ENCODE measurements at places on chromosomes 6 and 20.

DNA sequence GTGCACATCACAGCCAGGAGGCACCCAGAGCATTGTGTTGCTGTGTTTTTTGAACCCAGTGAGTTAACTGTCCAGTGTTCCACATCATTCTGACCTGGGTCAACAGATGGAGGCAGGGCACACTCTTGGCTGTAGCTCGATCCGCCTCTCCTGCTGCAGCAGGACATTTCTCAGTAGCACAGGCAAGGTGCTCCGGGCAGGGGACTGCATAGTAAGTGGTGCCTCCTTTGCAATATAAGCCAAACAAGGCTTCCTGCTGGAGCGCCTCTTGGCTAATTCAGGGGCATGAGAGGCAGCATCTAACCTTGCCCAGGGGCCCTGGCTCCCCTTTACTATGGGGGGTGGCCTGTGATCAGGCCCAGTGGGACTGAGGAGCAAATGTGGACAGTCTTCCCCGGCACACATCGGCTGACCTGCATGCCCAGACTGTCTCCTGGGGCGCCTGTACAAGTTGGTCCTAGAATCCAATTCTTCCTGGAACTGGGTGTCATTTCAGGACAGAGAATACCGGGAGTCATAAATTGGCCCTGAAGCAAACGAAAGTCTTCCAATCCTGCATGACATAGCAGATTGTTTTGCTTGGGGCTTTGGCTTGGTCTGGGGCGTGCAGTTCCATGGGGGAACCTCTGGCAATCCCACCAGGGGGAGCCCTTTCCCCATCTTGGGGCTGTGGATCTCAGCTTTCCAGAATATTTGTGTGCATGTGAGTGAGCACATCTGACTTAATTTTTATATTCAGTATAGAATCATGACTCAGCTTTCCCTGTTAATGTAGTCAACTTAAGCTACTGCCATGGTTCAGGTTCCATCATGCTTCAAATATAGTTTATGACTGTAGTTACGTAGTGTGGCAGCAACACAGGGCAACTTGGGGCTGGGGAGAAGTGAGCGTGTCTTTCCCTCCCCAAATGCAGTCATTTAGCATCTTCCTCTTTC is 56.0 kb upstream of the DDR1 start:
- DNase-seq = peak; percentile 54

DNA sequence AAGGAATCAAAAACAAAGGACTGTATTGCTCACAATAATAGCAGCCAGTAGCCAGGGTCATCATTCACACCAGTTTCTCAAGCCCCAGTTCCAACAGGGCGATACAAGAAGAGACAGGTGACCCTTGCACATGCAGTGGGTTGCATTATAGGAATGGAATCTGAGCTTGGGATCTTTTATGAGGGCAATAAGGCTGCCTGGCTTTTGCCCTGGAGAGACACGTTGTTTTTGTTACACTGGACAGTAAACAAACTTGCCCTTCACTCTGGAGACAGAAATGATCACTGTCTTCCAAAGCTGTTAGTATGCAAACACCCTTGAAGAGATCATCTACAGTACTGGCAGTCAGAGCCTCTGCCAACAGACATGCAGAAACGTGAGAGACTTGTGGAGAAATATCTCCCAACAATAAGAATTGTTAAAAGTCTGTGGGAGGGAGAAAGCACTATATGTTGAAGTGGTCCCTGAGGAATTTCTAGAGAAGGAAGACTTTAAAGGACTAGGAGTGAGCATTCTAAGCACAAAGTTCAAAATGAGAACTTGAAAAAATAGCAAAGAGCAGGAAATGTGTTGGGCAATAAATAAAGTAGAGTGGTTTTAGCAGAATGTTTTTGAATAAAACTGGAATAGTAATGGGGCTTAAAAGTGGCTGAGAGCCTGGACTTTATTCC is 6.2 kb upstream of the COL12A1 start:
- no peak for DNase-seq

GRCh38 chr20:24048024-24048611 is 59.5 kb upstream of the GGTLC1 start:
- peak; percentile 41 for DNase-seq

- DNase-seq = no peak
Observed at GRCh38 chr20:39691151-39691862, 729.2 kb downstream of the DHX35 start.

- DNase-seq = peak; percentile 42
Observed at GRCh38 chr6:106608080-106608668, 21.1 kb downstream of the RTN4IP1 start.

DNA sequence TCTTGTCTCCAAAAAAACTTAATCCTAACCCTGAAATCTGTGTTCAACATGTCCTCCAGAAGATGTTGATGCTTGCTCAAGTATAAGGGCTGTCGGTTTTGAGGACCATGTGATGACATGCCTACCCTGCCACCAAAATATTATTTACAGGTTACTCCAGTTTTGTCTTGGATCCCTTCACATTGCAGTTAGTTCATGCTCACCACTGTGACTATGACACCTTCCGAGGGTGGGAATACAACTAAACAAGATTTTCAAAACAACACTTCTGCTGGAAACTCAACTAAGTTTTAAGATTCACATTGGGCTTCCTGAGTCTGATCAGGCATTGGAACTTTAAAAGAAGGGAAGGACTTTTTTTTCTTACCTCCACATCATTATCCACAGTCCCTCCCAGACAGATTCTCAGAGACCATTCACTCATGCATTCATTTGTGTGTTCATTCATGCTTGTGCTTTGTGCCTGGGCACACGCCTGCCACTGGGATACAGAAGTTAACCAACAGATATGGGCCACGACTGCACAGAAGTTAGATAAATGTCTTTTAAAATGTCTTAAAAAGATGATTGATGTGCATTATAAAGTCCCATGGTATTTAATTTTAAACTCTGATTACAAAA is 118.7 kb upstream of the GJE1 start:
- DNase-seq = no peak

GRCh38 chr20:44643596-44644229 is 7.8 kb downstream of the ADA start:
- DNase-seq = peak; percentile 19

GRCh38 chr6:138291036-138291848 is 73.0 kb upstream of the PBOV1 start:
- DNase-seq = no peak

- no peak for DNase-seq
Observed at GRCh38 chr6:74851596-74851995, 354.3 kb downstream of the COL12A1 start.

DNA sequence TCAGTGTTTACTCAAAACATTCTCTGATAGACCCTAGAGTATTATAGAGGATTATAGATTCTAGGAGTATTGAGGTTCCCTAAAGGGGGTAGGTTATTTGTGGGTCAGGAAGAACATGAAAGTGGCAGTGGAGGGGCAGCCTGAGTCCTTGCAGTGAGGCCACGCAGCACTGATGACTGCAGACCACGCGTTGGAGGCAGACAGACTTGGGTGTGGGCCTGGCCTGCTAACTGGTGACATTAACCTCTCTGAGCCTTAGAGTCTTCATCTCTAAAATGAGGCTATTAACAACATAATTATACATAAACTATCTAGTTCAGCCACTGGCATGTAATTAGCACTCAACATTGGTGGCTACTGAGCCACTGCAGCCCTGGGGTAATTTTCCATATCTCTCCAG is 16.1 kb downstream of the MTCL3 start:
- DNase-seq = no peak

GRCh38 chr20:51326201-51326819 is 216.2 kb downstream of the NFATC2 start:
- DNase-seq = peak; percentile 30

- DNase-seq = no peak
Observed at GRCh38 chr6:25094726-25095125, 159.0 kb upstream of the RIPOR2 start.

GRCh38 chr6:14286144-14286543 is 168.6 kb downstream of the CD83 start:
- DNase-seq = no peak

DNA sequence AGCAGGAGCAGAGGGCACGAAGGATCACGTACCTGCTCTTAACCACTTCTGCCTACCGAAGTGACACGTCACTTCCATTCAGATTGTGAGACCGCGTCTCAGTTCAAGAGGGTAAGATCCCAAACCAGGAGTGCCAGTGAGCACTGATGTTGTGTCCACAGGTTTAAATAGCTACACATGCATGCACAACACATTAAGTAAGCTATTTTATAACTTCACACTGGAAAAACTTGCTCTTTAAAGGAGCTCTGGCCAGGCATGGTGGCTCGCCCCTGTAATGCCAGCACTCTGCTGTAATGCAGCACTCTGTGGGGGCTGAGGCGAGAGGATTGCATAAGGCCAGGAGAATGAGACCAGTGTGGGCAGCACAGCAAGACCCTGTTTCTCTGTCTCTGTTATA is 21.1 kb downstream of the ABHD12 start:
- DNase-seq = no peak

DNA sequence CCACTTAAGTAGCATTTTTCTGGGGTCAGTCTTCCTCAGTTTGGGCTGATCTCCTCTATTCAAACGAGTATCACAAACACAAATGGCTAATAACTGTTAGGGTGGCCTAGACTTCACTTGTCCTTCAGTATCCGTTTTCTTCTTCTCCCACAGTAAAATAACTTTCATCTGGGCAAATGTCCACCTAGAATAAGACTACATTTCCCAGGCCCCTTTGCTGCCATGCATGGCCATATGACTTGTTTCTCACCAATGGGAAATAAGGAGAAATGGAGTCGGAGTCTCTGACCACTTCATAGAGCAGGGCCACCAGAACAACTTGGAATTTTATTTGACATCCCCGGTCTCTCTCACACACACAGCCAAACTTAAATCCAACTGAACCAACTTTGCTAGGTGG is 51.4 kb downstream of the SULF2 start:
- DNase-seq = no peak

DNA sequence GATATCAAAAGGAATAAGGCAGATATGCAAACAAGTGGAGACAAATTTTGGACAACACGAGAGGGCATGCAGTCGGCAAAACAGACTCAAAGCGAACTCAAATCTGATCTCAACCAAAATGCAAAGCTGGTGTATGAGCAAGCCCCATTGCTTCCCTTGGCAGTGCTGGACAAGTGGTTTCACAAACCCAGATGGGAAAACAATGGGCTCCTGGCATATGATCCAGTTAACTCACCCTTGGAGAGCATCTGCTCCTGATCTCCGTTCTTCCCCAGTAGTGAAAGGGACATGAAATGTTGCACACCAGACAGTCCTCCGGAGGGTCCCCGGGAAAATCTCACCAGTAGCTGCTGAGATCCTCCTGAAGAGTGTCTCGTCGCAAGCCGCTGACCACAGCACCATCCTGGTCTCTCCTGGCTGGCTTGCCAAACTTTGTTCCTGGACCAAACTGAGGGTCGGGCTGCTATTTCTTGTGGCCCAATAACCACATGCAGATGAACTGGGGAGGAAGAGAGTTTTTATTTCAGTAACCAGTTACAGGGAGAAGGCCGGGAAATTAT is 84.3 kb upstream of the THBS2 start:
- DNase-seq = peak; percentile 14

DNA sequence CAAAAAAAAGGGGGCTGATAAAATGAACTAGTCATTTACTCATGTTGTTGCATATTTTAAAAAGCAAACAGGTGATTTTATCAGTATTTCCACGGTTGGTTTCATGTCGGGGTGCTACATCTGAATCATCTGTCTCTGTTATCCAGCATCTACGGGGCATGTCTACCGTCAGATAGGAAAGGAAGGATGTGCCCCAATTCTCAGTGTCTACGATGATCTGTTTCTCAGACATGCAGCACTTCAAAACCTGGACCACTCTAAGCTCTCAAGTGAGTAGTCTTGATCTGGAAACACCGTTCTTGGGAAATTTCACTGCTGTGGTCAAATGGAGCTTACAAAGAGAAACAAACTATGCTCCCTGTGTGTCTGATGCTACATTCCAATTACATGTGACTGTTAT is 240.3 kb upstream of the TAB2 start:
- DNase-seq = no peak

- no peak for DNase-seq
Observed at GRCh38 chr6:12967686-12968085, 251.1 kb downstream of the PHACTR1 start.
